ENCODE measurements at places on chromosomes 2 and 18.

- no peak for DNase-seq
Measured at GRCh38 chr18:24039671-24040070, 25.1 kb downstream of the TTC39C start.

DNA sequence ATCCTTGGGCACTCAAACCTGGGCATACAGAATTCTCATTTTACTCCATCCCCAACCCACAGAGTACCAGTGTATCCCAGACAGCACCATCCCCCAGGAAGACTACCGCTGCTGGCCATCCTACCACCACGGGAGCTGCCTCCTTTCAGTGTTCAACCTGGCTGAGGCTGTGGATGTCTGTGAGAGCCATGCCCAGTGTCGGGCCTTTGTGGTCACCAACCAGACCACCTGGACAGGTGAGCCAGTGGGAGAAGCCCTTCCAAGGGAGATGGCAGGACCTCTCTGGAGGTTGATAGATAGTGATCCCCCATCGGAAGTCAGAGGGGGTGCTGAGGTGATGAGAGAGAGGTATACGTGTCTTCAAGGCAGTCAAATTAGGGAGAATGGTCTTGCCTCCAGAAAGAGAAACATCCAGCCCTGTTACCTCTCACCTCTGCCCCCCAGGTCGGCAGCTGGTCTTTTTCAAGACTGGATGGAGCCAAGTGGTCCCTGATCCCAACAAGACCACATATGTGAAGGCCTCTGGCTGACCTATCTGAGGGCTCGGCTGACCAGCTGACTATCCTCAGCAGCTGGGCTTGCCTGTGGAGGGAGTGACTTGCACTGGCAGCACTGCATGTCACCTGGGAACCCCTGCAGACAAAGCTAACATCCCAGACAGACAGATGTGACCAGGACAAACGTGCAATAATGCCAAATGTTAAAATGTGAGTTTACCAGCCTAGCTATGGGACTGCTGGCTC lies 9.5 kb downstream of the PKDCC start:
- no peak for DNase-seq

DNA sequence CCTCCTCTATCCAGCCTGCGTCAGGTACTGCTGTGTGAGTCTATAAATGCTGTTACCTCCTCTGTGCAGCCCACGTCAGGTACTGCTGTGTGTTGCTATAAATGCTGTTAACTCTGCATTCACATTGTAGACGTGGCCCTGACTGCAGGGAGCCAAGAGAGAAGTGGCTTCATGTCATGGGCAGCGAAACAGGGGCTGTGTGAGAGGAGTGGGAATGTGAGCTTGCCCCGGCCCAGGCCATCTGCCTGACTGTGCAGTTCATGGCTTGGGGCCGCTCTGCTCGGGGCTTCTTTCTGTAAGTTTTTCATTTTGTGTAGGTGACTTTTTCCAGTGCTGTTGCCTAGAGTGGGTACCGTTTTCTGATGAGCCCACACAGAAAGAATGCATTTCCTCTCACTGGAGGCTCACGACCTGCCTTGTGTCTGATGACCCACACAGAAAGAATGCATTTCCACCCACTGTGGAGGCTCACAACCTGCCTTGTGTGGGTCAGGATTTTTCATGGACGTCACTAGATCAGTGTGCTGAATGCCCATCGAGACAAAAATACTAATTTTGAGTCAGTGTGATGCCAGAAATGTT lies 104.5 kb downstream of the SNTG2 start:
- no peak for DNase-seq

- no peak for DNase-seq
Measured at GRCh38 chr2:60353863-60354262, 199.6 kb downstream of the BCL11A start.

GRCh38 chr2:216698895-216699294 lies 3.5 kb upstream of the IGFBP5 start:
- DNase-seq, result peak; percentile 57

DNA sequence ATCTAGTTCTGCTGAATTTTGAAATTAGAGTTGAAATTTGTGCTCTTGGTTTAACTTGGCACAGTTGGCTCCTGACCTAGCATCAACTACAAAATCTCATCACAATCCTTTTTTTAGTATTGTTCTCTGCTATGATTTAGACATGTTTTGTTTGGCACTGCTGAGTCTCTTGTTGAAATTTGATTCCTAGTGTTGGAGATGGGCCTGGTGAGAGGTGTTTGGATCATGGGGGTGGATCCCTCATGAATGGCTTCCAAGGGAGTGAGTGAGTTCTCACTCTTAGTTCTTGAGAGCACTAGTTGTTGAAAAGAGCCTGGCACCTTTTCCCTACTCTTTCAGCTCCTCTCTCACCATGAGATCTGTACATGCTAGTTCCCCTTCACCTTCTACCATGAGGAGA lies 605.6 kb upstream of the SLC39A10 start:
- no peak for DNase-seq

- DNase-seq, result peak; percentile 24
Measured at GRCh38 chr2:12773586-12774394, 57.1 kb downstream of the TRIB2 start.

DNA sequence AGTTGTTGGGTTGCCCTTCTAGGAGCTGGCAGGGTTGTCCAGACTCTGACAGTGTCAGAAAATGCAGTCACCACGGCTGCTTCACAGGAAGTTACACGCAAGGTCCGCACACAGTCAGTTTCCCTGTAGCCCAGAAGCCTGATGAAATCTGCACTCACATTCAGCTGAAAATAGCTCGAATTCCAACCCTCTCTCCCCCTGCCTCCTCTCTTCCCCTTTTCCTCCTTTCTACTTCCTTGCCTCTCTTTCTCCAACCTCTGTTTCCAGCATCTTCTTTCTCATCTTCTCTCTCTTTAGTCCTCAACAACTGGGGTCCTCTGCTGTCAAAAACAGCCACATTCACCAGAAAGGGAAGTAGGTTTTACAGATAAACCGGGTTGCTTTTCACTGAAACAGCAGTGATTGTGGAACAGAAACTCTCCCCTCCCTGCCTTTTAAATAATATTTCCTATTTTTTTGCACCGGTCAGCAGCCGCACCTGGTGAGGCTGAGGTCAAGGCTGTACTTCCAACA lies 69.3 kb downstream of the BCL11A start:
- no peak for DNase-seq

- no peak for DNase-seq
Measured at GRCh38 chr2:172931256-172931894, 144.3 kb upstream of the MAP3K20 start.

DNA sequence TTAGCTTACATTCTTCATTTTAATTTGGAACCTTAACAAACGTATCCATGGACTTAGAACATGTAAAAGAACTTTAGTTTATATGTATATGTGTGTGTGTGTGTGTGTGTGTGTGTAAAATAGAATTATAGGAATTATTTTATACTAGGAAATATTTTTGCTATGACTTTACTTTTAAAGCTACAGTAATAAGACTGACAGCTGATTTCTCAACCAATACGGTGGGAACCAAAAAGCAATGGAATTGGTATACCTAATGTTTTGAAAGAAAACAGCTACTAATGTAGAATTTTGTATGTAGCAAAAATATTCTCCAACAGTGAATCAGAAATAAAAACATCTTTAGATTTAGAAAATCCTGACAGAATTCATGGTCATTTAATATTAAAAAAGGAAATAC lies 146.5 kb upstream of the ARL4C start:
- DNase-seq, result no peak

DNA sequence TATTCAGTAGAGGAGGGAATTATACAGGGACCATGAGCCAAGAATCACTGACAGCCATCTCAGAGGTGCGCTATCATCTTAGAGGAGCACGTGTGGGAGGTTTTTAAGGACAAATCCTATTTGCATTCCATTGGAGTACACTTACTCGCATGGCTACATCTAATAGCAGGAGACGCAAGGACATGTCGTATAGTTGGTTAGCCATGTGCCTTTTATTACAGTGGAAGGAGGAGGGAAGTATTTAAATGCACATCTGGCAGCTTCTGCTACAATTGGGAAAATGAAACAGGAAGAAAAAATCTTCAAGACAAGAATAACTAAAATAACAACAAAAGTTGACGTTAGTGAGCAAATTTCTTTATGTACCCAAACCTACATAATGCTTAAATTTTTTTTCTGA lies 86.5 kb upstream of the UGP2 start:
- DNase-seq, result no peak

DNA sequence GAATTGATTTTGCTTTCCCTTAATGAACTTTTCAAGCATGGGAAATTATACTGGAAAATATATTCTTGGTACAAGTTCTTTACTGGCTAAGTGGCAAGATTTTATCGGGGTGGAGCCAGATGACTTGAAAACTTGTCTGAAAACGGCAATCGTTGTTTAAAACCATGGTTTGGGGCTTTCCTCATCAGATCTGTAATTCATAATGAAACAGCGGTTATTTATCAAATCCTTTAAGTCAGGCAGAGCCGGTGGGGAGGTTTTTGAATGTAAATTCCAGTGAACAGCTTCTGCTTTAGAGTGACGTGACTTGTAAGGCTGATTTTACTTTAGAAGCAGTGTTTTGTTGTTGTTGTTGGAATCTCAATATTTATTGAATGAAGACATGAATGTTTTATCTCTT lies 2.6 kb downstream of the SEC11C start:
- DNase-seq, result peak; percentile 74

- no peak for DNase-seq
Measured at GRCh38 chr2:73925033-73925704, 1.5 kb upstream of the DGUOK start.

- DNase-seq, result peak; percentile 95
Measured at GRCh38 chr2:130728549-130729316, at the start of gene GPR148. Gene GPR148 (plus strand): TSS chr2:130729070. CDS start chr2:130729152, 82 bp downstream.

- DNase-seq, result no peak
Measured at GRCh38 chr18:63562284-63562683, 20.1 kb downstream of the SERPINB12 start.

- no peak for DNase-seq
Measured at GRCh38 chr2:172671501-172671900, 64.1 kb upstream of the RAPGEF4 start.

GRCh38 chr18:52228166-52228565 lies 111.8 kb upstream of the DCC start:
- no peak for DNase-seq
